ENCODE measurements at places on chromosomes 13 and 19.

DNA sequence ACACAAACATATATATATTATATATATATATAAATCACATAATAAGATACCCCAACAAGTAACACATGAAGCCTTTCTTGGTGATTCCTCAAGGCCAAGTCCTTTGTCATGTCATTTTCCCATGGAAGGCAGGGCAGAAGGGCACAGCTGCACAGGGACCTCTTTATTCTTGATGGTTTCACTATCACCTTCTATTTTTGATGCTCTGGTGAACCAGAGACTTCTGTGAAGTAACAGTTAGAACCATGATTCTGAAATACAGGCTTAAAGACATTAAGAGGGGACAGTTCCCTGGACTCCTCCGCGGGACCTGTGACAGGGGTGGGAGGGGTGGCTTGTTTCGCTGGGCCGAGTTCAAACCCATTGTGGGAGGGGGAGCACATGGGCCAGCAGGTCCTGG is 104.0 kb downstream of the DGKH start:
- peak; percentile 28 for DNase-seq

DNA sequence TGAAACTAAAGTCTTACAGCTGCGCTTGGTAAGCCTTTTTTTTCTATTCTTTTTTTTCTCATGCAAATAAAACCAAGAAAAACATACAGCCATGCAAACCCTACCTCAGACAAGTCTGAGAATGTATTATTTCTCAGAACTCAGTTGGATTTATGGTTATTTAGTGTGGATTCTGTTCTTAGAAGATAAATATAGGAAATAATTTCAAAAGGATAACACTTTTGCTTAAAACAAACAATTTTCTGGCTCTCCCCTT is 40.7 kb upstream of the TNFSF11 start:
- no peak for DNase-seq

- DNase-seq, result no peak
Measured at GRCh38 chr13:22227895-22228294, 557.0 kb downstream of the FGF9 start.

DNA sequence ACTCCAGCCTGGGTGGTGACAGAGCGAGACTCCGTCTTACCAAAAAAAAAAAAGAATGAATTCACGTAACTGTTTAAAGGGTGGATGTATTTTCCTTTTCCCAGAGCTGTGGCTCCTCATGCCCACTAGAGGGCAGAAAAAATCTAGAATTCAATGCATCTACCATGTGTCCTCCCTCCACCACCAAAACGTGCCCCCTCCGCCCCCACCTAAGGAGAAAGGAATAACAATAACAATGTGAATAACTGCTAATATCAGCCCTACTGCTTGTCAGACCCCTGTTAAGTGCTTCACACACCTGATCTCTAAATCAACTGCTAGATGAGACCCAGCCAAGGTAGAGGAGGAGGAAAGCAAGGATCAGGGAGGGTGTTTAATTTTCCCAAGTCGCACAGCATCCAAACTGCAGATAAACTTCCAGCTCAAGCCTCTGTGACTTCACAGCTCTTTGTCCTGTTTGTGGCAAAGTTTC is 20.2 kb upstream of the PNMA8B start:
- peak; percentile 43 for DNase-seq

DNA sequence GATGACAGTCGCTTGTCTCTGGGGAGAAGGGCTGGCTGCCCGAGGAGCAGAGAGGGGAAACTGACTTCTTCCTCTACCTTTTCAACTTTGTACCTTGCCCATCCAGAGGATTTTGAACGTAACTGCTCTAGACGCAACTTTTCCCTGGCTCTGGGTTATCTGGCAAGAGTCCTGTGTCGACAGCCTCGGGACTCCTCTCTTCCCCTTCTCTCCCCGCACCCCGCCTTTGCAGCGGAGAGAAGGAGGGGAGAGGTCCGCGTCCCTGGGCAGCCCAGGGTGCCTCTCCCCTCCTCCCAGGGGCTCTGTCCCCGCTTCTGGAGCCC is 574 bp downstream of the SH3GL1 start:
- no peak for DNase-seq
